ENCODE measurements at places on chromosomes 1 and 21. TPM values are rescaled to one million over a fixed set of nuclear protein-coding genes. Genes with fewer than 3 reads are reported as not detected.

Gene ERICH3
- not detected for total RNA-seq

Gene LAD1
- total RNA-seq, result not detected

Gene HES3
- total RNA-seq, result not detected

Gene CRNN
- total RNA-seq, result not detected

Gene FAM163A
- total RNA-seq, result 0.17 TPM

Gene PAX7
- not detected for total RNA-seq

Gene PRAMEF27
- total RNA-seq, result not detected

Gene COL8A2
- 0.06 TPM for total RNA-seq

DNA sequence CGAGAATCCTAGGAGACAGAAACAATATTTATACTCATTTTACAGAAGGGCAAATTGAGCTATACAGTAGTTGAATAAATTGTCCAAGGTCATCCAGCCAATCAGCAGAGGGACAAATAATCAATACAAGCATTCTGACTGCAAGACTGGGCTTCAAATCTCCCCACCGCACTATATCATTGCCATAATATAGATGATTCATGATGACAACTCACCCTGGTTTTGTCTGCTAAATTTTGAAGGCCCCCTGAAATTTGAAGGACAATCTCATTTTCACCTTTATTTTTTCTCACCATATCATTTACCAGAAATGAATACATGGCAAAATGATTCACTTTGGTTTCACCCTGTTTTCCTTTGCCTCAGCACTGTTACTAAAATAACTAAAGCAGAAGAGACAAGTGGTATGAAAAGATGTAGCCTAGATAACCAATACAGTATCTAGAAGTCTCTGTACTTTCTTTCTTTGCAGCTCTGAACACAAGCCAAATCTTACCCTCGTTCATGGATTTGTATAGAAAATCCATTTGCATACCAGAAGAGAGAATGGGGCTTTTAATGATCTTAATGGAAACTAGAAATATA, 292.5 kb downstream of the TTLL7 start:
- no peaks in the 10 kb centered on the region for H3K36me3 ChIP-seq
- no peak for DNase-seq
- H3K27me3 ChIP-seq, result no peaks in the 10 kb centered on the region
- peaks cover 2% of the 10 kb centered on the region for H3K4me1 ChIP-seq

- no peak overlapping the region for H3K27ac ChIP-seq
- H3K36me3 ChIP-seq, result no peaks in the 10 kb centered on the region
- H3K4me1 ChIP-seq, result peaks cover 3% of the 10 kb centered on the region
Measured at GRCh38 chr1:204294357-204294756, 65.4 kb downstream of the PLEKHA6 start.

GRCh38 chr1:94045465-94046056, 75.4 kb downstream of the ABCA4 start:
- peaks cover 6% of the 10 kb centered on the region for H3K4me1 ChIP-seq
- no peak for DNase-seq
- H3K36me3 ChIP-seq, result no peaks in the 10 kb centered on the region
- H3K27me3 ChIP-seq, result peaks cover 6% of the 10 kb centered on the region
- peak overlapping the region; percentile 12 for H3K4me3 ChIP-seq

DNA sequence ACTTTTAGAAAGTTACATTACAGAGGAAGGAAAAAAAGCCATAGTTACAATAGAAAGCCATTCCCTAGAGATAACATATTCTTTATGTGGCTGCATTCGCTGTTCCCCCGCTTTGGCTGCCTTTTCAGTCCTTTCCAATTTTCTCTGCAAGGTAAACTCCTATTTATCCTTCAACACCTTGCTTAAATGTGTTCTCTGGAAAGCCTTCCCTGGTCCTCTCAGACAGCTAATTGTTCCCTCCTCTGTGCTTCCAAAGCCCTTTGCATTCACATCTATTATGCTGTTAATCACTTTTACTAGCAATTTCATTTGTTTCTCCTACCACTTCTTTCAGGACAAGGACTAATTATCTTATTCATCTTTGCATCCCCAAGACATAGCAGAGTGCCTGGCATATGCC, 1.6 kb downstream of the PHC2 start:
- no peaks in the 10 kb centered on the region for H3K36me3 ChIP-seq
- H3K27ac ChIP-seq, result no peak overlapping the region
- peaks cover 11% of the 10 kb centered on the region for H3K4me1 ChIP-seq
- no peak overlapping the region for H3K4me3 ChIP-seq
- peaks cover 28% of the 10 kb centered on the region for H3K27me3 ChIP-seq

DNA sequence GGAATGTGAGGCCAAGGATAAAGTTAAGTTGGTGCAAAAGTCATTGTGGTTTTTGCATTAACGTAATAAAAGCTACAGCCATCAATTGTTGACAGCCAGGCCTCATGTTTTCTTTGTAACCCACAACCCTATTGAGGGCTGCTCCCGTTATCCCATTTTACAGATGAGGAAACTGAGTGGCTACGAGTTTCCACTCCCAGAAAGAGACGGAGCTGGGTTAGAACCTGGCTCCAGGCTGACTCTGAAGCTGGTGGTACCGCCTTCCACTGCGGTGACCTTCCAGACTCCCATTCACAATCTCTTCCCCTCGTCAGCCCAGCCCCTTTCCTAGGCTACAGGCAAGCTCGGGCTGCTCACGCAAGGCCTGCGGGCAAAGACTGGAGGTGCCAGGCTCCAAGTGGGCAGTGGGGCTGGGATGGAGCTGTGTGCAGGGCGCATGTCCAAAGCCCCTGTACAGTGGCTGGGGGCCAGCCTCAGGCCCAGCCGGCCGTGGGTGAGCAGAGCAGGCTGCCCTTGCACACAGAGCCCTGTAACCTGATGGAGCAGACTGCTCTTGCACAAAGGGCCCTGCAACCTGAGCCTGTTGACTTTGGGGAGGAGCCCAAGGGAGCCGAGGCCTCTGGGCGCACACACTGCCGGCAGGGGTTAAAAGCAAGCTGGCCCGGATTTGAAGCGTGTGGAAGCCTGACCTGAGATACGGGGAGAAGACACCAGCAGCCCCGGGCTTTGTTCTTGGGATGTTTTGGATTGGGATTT, 97.4 kb upstream of the TMPRSS2 start:
- no peaks in the 10 kb centered on the region for H3K4me1 ChIP-seq
- H3K4me3 ChIP-seq, result no peak overlapping the region
- DNase-seq, result no peak

GRCh38 chr1:156006666-156007376, 13.9 kb downstream of the SSR2 start:
- no peak overlapping the region for H3K27ac ChIP-seq
- DNase-seq, result no peak
- no peak overlapping the region for H3K4me3 ChIP-seq
- peaks cover 25% of the 10 kb centered on the region for H3K4me1 ChIP-seq
- H3K36me3 ChIP-seq, result peaks cover 38% of the 10 kb centered on the region
- H3K27me3 ChIP-seq, result no peaks in the 10 kb centered on the region

DNA sequence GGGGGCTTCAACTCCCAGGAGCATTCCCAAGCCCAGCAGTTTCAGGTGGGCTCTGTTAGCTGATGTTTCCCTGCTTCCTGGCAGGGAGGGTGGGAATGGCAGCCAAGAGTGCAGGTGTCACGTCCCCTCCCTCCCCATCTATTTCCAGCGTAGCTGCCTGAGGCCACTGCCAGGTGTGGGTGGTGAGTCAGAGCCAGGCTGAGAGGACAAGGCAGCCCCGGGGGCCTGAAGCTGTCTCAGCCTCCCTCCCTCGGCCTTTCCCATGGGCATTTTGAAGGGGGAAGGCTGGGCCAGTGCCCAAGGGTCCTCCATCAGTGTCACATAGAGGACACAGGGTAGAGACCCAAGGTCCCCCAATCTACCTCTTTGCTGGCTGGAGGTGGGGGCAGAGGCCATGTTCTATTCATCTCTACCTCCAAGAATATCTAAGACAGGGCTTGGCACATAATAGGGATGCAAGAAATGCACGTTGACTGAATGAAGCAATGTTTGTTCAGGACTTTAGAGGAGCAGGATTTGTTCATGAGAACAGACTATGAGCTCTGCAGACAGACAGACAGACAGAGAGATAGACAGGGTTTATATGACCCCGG, 34.4 kb upstream of the ID3 start:
- H3K4me3 ChIP-seq, result no peak overlapping the region
- H3K36me3 ChIP-seq, result no peaks in the 10 kb centered on the region
- H3K4me1 ChIP-seq, result peaks cover 81% of the 10 kb centered on the region
- no peak for DNase-seq
- no peaks in the 10 kb centered on the region for H3K27me3 ChIP-seq
- no peak overlapping the region for H3K27ac ChIP-seq

DNA sequence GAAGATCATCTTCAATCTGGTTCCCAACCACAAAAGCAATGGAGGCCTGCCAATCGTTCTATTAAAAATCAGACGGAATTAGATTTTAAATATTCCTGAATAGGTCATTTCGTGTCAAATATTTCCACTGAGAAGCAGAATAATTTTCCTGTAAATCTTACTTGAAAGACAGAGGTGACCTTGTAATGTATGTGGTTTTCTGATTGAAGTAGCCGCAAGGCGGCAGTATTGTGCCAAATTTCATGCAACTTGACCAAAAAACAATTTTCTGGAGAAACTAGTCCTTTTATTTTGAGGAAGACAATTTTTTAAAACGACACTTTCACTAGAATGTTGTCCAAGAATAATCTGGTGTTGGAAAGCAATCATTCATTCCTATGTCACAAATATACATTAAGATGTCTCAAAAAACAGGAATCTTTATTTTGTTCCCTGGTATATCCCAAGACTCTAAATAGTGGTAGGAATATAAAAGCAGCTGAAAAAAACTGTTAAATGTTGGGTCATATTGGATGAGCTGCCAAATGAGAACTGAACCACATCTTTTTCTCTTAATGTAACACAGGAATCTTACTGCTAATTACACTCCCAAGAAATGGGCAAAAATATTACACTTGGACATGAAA, 33.6 kb downstream of the SPAG17 start:
- H3K4me3 ChIP-seq, result no peak overlapping the region
- H3K27me3 ChIP-seq, result no peaks in the 10 kb centered on the region
- no peak for DNase-seq
- no peaks in the 10 kb centered on the region for H3K4me1 ChIP-seq
- no peak overlapping the region for H3K27ac ChIP-seq
- no peaks in the 10 kb centered on the region for H3K36me3 ChIP-seq

DNA sequence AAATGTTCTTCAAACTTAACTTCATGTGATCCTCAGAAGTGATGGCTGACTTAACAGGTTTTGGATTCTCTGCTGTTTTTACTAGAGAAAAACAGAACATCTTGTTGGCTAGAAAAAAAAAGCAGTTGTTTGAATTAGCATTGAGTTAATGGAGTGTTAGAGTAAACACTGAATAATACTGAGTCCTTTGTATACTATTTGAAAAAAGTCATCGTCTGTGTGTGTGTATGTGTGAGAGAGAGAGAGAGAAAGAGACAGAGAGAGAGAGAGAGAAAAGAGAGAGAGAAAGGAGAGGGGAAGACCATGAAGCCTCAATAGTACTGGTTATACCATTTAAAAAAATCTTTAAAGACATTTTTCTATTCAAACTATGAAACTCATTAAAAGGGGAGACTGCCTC, 10.4 kb downstream of the ZNF697 start:
- DNase-seq, result no peak
- no peak overlapping the region for H3K27ac ChIP-seq
- no peaks in the 10 kb centered on the region for H3K4me1 ChIP-seq
- H3K4me3 ChIP-seq, result no peak overlapping the region
- H3K36me3 ChIP-seq, result no peaks in the 10 kb centered on the region

- H3K36me3 ChIP-seq, result no peaks in the 10 kb centered on the region
- peaks cover 4% of the 10 kb centered on the region for H3K27me3 ChIP-seq
- no peaks in the 10 kb centered on the region for H3K4me1 ChIP-seq
- H3K27ac ChIP-seq, result no peak overlapping the region
- DNase-seq, result no peak
Measured at GRCh38 chr1:174090471-174090870, 68.3 kb upstream of the RC3H1 start.

- no peak overlapping the region for H3K4me3 ChIP-seq
- no peak overlapping the region for H3K27ac ChIP-seq
- no peak for DNase-seq
- H3K27me3 ChIP-seq, result no peaks in the 10 kb centered on the region
- no peaks in the 10 kb centered on the region for H3K4me1 ChIP-seq
Measured at GRCh38 chr1:103460511-103460910, 65.0 kb upstream of the RNPC3 start.

GRCh38 chr1:170354246-170354645, 177.7 kb upstream of the GORAB start:
- DNase-seq, result no peak
- H3K27ac ChIP-seq, result no peak overlapping the region
- H3K36me3 ChIP-seq, result no peaks in the 10 kb centered on the region
- no peaks in the 10 kb centered on the region for H3K4me1 ChIP-seq
- no peak overlapping the region for H3K4me3 ChIP-seq
- H3K27me3 ChIP-seq, result peaks cover 8% of the 10 kb centered on the region

DNA sequence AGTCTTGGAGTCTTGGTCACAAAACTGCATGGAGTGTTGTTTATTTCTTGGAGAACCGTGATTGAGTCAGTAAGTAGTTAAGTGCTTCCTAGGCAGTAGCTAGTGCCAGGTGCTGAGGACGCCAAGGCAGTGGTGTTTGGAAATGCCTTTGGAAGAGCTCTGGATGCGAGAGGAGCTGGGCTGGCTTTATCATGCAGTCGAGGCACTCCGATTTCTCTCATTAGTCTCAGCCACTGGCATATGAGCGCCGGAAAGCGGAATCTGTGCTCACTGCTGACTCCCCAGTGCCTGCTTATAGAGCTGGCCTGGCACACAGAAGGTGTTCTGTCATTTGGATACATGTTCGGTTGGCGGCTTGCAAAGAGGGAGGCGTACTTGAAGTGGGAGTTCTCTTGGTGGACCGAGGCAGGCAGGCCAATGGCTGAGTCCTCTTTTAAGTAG, 3.6 kb downstream of the TENT5C start:
- peaks cover 64% of the 10 kb centered on the region for H3K4me1 ChIP-seq
- H3K36me3 ChIP-seq, result peaks cover 14% of the 10 kb centered on the region
- no peaks in the 10 kb centered on the region for H3K27me3 ChIP-seq
- H3K27ac ChIP-seq, result no peak overlapping the region

DNA sequence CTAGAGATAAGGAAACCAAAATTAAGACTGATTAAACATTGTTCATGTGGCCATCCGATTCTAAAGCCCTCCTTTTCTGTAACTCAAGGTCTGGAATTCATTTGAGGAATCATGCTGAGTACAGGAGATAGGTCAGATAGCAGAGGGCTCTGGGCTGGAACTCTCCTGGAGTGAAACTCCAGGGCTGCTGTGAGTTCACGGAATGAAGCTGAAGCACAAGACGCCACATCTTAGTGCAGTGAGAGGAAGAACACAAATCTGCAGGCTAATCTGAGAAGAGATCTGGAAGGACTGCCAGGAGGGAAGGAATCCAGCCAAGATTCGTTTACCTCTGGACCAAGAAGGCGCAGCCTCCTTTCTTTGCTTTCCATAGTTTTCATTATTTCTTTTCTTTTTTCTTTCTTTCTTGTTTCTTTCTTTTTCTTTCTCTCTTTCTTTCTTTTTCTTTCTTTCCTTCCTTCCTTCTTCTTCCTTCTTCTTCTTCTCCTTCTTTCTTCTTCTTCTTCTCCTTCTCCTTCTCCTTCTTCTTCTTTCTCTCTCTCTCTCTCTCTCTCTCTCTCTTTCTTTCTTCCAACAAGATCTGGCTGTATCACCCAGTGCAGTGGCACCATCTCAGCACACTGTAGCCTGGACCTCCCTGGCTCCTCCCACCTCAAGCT, 74.8 kb upstream of the ATP1B1 start:
- H3K4me3 ChIP-seq, result no peak overlapping the region
- H3K27me3 ChIP-seq, result no peaks in the 10 kb centered on the region
- H3K27ac ChIP-seq, result no peak overlapping the region
- H3K4me1 ChIP-seq, result no peaks in the 10 kb centered on the region
